ENCODE measurements at places on chromosomes 12 and 14.

GRCh38 chr12:92462049-92462448, 240.7 kb upstream of the PLEKHG7 start:
- DNase-seq, result no peak

- no peak for DNase-seq
These were observed 139.1 kb downstream of the ERC1 start for GRCh38 chr12:1130164-1130563.

GRCh38 chr12:57829025-57829777, 10.7 kb upstream of the AVIL start:
- DNase-seq, result no peak

DNA sequence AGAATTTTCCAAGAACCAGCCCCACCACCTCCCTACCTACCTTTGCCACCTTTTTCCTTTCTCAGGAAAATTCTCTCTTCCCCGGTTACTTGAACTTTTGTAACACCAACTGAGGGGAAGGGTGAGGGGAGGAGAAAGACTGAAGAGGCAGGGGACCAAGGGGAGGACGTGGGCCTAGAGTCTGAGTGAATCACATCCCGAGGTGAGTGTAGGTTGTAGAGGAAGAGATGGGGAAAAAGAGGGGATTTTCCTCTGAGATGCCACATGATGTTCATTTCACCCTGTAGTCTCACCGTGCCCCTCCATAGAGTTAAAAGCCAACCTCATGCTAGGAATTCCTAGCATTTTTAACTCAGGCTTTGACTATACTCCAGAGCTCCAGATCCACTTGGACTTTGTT, 311.8 kb downstream of the RPAP3 start:
- DNase-seq, result no peak

- no peak for DNase-seq
These were observed 2.9 kb downstream of the ATXN3 start for GRCh38 chr14:92103363-92103989.

DNA sequence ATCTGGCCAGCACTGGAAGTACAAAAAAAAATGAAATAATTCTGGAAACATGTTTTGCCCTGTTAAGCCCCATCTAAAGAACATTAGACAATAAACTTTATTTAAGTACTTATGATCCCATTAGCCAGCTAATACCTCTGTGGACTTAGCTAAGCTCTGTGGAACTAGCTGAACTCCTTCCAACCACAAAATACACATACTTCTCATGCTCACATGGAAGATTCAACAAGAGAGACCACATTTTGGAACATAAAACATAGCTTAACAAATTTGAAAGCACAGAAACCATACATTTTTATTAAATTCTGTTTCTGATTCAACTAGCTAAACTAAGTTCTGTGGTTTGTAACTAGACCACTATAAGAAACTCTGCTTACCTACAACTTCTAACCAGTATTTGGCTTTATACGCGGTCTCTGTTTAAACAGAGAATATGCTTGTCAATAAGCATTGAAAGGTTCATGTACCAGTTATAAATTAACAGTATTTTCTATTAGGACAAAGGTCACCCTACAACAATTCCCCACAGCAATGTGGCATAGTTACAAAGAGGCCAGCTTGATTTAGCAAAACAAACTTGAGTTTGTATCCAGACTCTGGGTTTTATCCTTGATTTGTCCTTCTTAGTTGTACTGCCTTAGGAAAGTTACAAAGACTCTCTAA, 300.1 kb downstream of the C12orf50 start:
- no peak for DNase-seq

GRCh38 chr12:31634620-31635019, 24.9 kb upstream of the ETFBKMT start:
- DNase-seq, result no peak

DNA sequence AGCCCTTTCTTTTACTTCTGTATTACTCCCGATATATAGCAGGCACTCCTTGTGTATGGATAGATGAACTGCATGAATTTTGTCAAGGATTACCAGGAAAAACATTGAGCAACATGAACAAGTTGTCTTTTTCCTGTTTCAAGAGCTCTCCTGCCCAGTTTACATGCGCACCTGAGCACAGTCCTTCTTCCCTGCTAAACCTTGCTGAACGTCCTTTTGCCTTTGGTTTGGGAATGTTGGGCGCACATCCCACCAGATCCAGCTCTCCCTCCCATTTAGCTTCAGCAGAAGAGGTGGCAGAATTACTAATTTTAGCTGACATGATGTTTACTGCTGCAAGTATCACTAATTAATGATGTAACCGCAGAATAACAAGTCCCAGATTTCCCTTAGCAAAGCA, 121.4 kb upstream of the TMCC3 start:
- no peak for DNase-seq

- no peak for DNase-seq
These were observed 51.6 kb downstream of the MVK start for GRCh38 chr12:109625131-109625559.

DNA sequence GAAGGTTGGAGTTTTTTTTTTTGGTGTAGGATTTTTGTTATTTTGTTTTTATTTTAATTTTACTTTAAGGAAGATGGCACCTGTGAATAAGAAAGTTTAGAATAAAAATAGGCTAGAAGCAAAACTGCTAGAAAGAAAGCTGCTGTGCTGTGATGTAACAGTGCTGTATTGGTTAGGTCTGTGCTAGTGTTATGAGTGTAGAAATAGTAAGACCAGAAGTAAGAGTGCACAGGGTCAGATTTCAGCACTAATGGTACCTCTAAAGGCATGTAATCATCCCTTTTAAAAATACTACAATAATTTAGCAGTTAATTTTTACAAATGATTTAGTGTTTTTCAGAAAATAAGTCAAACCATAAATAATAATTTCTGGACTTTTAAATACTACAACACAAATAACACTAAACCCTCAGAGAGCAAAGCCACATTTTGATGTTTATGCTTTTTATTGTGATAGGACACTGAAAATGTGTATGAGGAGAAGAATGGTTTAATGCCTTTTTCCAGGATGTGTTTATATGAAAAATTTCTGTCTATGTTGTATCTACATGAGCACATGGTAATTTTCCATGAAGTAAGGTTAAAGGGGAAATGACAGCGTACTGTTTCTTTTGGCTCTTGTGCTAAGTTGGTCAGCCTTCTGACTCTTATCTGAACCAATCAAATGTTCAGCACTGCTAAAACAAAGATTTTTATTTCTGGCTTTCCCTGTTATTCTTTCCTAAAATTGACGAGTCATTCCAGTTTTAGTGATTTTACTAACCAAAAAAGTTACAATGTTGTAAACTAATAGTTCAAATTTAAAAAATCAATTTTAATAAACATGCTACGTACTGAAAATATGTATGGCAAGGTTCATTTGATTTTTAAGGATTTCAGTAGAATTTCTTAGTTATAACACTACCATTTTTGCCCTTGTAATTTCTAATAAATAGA, 96.1 kb downstream of the PPHLN1 start:
- no peak for DNase-seq

GRCh38 chr14:22460461-22461195, 128.4 kb downstream of the DAD1 start:
- no peak for DNase-seq

DNA sequence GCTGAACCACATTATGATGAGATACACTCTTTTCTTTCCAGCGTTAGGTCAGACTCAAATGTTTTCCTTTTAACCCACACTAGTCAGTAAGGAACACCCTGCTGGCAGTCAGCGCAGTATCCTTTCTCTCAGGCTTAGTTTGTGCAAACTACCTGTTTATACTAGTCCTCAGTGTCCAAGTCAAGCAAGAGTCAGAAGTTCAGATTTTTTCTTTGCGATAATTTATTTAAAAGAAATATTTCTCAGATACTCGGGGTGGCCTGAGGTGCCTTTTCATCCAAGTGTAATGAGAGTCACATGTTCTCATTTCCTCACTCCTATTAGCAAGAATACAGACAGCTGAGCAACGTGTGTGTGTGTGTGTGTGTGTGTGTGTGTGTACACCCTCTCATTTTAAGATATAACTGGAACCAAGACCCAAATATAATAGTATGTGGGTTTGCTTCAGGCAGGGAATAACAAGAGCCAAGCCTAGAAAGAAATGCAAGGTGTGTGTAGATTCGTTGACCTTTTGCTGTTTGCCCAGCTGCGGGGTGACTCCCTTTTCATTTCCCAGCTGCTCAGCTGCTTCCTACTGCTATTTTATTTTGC, 182.7 kb downstream of the KICS2 start:
- no peak for DNase-seq

GRCh38 chr14:93032421-93032936, 83.2 kb downstream of the ITPK1 start:
- no peak for DNase-seq

DNA sequence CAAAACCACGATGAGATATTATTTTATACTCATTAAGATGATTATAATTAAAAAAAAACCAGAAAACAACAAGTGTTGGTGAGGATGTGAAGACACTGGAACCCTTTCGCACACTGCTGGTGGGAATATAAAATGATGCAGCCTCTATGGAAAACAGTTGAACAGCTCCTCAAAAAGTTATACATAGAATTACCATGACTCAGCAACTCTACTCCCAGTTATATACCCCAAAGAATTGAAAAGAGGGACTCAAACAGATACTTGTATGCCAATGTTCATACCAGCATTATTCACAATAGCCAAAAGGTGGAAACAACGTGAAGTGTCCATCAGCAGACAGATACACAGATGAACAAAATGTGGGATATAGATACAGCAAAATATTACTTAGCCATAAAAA, 53.1 kb downstream of the TAOK3 start:
- no peak for DNase-seq

- no peak for DNase-seq
These were observed 156.3 kb upstream of the GSC start for GRCh38 chr14:94926176-94926575.

DNA sequence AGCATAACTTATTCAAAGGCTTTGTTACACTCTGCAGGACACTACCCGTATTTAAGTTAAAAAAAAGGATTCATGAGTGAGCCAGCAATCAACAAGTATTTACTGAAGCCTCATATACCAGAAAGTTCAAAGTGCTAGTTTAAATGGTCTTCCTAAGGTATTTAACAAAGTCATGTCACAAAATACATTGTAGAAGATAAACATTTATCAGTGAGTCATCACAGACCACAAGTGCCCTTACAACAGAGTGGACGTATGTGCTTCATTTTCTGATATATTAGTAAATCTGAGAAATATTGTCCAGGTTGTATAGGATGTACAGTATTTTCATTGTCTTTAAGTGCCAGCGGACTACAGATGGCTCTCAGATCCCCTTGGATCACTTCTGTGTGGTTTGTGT, 24.2 kb downstream of the FLRT2 start:
- no peak for DNase-seq

DNA sequence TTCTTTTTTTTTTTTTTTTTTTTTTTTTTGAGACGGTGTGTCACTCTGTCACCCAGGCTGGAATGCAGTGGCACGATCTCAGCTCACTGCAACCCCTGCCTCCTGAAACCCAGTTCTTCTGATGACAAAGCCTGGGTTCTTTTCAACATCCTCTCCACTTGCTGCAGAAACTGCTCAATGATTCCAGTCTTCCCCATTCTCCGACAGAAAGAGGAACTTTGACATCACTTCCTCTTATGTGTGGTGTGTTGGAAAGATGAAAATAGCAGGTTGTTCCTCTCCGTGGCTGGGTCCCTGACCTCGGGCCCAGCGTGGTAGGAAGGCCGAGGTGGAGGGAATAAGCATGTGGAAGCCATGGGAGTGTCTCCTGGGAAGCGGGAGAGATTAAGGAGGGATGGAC, 198.4 kb downstream of the PHETA1 start:
- no peak for DNase-seq

DNA sequence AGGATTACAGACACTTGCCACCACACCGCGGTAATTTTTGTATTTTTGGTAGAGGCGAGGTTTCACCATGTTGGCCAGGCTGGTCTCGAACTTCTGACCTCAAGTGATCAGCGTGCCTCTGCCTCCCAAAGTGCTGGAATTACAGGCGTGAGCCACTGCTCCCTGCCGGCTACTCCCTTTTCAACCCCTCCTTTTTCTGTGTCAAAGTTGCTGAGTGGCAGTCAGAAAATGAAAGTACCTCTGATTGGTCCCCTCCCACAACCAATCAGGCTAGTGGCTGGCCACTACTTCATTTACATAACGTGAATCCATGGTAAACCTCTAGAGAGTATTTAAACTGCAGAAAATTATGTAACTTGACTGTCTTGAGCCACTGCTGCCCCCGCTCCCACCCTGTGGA, 5.9 kb downstream of the RESF1 start:
- DNase-seq, result no peak

DNA sequence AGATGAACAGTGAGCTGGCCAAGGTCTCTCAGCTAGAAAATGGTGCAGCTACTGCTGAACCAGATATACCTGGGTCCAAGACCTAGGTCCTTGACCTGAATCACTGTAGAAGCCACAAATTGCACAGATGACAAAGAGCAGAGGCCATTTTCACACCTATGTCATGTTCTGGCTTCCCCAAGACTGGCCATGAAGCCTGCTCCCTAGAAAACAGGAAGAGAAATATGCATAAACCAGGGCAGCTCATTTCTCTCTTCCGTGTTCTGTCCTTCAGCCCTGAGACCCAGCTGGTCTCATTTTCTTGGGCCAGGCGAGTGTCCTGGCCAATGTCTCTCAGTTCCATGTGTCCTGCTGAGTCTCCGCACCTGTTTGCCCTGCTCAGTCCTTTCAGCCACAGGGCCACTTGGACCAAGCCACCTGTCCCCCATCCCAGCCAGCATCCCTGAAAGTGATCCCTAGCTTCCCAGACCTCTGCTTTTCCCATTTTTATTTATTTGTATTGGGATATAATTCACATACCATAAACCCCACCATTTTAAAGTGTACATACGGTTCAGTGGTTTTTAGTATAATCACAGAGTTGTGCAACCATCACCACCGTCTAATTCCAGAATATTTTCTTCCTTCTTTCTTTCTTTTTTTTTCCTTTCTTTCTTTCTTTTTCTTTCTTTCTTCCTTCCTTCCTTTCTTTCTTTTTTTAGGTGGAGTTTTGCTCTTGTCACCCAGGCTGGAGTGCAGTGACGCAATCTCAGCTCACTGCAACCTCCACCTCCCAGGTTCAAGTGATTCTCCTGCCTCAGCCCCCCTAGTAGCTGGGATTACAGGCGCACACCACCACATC, 27.0 kb downstream of the P2RX7 start:
- DNase-seq, result no peak

DNA sequence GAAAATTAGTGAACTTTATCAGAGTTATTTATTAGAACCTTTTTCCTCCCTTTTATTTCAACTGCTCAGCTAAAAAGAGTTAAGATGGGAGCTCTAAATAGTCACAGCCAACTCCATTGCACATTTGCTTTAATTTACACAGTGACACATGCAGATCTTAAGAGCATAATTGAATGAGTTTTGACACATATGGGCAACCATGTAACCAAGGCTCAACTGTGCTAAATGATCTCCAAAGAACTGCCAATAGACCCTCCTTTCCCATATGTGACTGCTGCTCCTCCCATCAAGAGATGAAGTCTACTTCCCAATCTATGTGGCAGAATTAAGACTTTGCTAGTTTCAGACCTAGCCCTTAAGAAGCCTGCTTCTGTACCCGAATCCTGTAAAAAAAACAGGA, 960.0 kb downstream of the BCL11B start:
- DNase-seq, result no peak

Data from right forelimb (tissue), 1 donor.